ENCODE measurements at places on chromosomes 2 and 18.

GRCh38 chr2:134917360-134917865 lies 1.2 kb upstream of the CCNT2 start:
- peak; percentile 51 for DNase-seq

- DNase-seq: no peak
These were observed 587.7 kb downstream of the CPS1 start for GRCh38 chr2:211144078-211144477.

GRCh38 chr18:53458944-53459580 lies 765.4 kb downstream of the MBD2 start:
- peak; percentile 56 for DNase-seq

- peak; percentile 98 for DNase-seq
These were observed 23.7 kb upstream of the CXCR4 start for GRCh38 chr2:136141510-136142149.

DNA sequence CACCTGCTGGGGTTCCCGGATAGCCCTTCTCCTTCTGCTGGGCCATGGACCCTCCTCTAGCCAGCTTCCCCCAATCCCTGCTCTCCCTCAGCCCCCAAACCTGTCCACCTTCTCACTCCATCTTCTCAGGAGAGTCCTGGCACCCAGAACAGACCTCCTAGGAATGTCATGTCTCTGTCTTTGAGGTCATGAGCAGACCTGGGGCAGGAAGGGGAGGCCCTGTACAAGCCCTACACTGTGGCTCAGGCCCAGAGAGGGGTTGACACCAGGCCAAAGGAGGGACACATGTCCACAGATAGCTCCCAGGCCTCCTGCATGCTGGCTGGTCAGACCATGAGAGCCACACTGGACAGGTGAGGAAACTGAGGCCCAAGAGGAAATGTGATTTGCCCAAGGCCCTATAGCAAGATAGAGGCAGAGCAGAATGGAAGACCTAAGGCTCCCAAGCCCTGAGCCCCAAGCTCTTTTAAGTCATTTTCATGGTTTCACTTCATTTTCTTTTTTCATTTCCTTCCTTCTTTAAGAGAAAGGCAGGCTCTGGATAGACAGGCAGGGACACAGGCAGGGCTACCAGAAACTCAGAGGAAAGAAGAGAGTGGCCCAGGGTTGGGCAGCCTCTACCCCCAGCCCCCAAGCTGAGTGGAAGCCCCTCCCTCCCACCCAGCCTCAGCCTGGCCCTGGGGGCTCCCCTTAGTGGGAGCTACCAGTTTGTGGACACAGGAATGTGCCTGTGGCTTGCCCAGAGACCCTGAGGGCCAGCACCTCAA lies 159.7 kb downstream of the SMAD7 start:
- DNase-seq: no peak

All from NCI-H146 (cell line).